T-helper 9 cell (primary cell): ENCODE measurements at places on chromosomes 2 and 18.

DNA sequence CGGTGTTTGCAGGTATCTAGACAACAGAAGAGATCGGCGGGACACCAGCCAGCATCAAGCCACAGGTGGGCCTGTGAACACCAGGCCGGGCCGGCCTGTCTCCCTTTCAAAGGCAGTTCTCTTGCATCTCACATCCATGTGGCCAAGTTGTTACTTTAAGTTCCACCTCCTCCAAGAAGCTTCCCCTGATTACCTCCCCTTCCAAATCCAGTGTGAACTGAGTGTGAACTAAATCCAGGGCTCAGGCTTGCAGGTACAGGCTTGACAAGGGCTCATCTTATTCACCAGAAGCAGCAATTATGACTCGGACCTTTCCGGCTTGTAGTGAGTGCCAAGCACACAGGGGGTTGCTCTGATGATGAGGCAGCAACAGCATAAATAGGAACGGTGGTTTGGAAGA, 3.9 kb downstream of the CRACDL start:
- DNase-seq = no peak

GRCh38 chr18:67359873-67360838, 156.4 kb downstream of the DSEL start:
- no peak for DNase-seq

DNA sequence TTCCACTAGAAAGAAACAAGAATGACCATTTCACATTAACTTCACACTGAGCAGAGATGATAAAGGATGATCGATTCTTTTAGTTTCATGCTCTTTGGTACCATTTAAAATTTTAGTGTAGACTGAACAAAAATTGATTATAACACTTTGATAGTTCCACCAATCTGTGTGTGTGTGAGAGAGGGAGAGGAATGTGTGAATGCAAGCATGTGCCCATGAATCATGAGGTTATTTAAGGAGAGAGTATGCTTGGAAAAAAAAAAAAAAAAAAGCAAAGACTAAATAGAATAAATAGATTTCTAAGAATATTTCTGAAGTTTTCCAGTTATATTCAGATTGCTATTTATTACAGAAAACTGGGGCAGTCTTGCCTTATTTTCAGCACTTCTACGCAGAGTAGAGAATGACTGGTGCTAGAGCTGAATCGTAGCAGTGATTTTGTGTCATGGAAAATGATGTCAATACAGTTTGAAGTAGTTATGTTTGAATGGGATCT, 900.8 kb downstream of the SLC4A3 start:
- DNase-seq = no peak

GRCh38 chr2:24540011-24540477, 49.0 kb downstream of the NCOA1 start:
- no peak for DNase-seq

DNA sequence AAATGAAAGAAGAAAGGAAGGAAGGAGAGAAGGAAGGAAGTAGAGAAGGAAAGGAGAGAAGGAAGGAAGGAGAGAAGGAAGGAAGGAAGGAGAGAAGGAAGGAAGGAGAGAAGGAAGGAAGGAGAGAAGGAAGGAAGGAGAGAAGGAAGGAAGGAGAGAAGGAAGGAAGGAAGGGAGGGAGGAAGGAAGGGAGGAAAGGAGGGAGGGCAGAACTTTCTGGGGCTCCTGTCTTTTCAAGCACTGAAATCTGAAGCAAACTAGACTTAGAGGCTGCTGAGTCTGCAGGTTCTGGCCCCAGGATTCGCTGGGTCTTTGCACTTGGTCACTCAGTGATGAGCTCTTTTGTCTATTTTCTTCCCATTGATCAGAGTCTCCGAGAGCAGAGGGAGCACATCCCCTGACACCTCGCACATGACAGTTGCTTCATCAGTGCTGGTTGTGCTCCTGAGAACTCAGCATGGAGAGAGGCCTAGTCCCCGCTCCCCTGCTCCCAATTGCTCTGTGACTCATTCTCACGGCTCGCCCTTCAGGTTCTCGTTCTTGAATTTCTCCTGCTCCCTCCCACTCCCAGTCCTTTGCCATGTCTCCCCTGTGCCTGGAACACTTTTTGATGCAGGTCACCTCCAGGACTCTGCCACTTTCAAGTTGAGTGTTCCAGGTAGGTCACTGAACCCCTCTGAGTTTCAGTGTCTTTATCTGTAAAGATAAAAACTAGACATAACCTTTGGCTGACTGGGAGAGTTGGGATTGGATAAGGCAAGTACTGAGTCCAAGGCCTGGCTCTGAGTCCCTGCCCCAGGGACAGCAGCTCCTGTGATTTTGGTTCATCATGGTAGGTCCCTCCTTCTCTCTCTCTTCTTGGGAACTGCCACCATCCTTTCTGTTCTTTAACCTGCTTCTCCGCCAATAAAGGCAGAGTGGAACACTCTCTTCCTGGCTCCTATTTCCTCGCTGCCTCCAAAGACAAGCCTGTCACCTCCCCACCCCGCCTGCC, 55.2 kb downstream of the TNP1 start:
- no peak for DNase-seq

GRCh38 chr2:156553714-156554442, 117.7 kb downstream of the GPD2 start:
- no peak for DNase-seq

- DNase-seq = no peak
Measured at GRCh38 chr18:12443551-12443950, 35.8 kb downstream of the PRELID3A start.

- DNase-seq = no peak
Measured at GRCh38 chr2:96106991-96107707, 9.2 kb downstream of the ADRA2B start.

- no peak for DNase-seq
Measured at GRCh38 chr18:48545757-48546321, 7.0 kb downstream of the CTIF start.

DNA sequence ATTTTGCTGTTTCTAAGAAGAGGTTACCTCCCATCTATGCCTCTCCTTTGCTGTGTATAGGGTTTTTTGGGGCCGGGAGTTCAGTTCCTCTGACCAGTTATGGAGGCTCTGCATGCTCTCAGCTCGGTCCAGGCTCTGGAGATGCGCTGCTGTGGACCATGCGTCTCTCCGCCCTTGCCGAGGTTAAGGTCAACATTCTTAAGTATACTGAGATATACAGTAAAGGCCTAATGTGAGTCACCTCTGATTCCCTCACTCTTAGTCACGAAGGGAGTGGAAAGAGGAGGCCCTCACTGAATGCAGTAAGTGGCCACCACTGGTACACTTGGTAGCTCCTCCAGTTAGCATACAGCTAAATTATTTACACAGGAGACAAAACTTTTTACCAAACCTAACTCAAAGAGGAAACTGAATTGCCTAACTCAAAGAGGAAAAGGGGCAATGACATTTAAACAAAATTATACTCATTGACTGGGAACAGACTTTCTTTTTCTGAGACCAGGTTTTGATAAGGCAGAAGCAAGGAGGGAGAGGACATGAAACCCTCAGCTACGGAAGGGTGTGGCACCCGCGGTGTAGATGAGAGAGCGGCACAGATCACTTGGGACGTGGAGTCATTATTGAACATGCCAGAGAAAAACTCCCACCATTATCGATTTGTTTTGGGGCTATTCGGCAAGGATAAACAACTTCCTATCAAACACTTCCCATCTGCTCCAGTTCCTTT, 98.7 kb downstream of the COPS8 start:
- no peak for DNase-seq

DNA sequence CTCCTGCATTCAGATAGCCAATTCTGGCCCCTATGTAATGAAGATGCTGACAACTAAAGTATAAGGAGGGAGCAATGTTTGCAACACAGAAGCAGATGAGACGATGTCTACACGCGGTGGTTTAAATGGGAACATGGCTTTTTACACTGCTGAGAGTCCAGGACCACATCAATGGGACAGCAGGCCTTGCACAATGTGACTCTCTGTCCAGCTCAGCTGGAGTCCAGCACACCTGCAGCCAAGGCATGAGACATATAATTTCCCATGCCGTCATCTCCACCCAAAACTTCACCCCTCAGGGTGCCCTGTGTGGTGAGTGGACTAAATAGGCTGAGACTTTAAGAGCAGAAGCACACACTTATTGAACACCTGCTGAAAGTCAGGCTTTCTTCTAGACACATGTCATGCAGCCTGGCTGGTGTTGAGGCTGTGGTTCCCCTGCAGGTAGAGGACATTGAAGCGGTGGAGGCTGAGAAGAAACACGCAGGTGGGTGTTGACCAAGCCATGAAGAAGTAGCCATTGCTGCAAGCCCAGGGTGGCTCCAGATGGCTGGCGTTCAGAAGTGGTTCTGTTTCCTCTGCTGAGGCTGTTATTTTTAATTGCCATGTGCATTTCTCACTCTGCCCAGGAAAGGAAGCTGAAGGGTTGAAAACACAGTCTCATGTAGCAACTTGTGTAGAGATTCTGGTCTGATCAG, 345.6 kb downstream of the MYCN start:
- no peak for DNase-seq

DNA sequence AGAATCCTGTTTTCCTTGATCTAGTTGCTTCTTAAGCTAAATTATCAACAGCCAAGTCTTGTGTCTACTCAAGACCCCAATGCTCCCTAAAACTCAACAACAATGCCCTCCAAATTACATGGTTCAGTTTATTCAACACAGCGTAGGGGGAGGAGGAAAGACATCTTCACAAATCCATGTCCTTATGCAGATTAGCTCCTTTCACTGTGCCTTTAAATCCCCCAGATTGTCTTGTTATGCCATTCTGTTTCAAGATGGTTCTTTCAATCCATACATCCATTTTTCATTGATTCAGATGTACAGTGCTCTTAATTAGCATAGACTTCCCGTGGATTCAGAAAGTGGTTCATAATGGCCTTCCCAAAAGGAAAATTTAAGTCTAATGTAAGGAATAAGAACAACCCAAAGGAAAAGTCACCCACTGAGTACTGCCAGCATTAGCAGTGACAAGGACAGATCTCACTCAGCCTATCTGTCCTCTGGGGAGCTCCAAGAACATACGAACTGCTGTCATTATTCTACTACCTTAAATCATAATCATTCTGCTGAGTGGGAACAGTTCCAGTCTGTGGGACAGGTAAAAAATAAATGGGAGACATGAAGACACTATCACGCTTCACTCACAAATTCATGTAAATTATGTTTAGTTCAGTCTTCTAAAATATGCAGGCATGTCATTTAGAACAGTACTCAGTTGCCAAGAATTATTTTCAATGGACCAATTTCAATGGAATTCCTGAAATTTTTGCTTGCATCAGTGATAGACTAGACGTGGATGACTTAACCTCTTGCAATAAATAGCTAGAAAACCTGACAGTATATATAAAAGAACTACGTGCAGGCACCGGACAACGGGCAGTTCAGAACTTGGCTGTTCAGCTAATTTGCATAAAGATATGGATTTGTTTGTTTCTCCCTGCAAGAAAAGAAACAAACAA, 58.9 kb upstream of the RNU4ATAC start:
- DNase-seq = no peak

GRCh38 chr18:36756242-36756641, 72.6 kb downstream of the TPGS2 start:
- no peak for DNase-seq

DNA sequence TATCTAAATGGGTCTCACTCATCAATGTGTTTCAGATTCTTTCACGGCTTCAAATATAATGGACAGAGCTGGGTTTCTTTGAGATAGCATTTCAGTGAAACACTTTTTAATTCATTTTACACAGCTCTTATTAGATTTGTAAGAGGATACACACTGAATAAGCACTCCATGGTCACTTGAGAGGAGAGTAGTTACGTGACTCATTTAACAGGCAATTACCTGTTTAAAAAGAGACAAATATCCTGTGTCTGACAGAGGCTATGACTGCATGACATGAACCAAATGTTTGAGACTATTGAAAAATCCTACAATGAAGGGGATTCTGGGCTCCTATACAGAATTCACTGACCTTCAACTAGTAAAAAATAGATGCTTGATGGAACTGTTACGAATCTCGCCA, 786.9 kb downstream of the EPHA4 start:
- no peak for DNase-seq

DNA sequence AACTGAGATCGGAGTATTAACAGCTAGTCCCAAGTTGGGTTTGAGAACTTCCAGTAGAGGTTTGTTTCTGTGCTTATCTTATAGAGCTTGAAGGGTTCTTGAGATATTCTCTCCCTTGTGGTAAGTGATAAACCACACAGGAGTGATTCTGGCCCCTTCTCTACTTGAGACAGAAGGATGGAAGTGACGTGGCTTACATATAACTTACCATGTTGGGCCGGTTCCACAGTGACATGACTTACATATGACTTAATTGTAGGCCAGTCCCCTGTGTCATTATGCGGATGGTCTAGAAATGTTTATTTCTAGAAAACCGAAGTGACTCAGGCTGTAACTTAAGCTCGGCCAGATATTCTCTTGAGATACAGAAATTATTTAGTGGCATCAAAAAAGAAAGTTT, 62.7 kb downstream of the TRAPPC12 start:
- no peak for DNase-seq
